ENCODE measurements at places on chromosomes 6 and 20.

- peak; percentile 59 for DNase-seq
Measured at GRCh38 chr6:45445749-45446549, 68.2 kb upstream of the SUPT3H start.

- DNase-seq = no peak
Measured at GRCh38 chr20:50302341-50303057, 111.9 kb downstream of the CEBPB start.

- no peak for DNase-seq
Measured at GRCh38 chr6:90621581-90621980, 34.7 kb upstream of the MAP3K7 start.

GRCh38 chr20:62010551-62011402 lies 54.9 kb downstream of the TAF4 start:
- peak; percentile 51 for DNase-seq

- DNase-seq = no peak
Measured at GRCh38 chr6:16789329-16790038, 28.2 kb upstream of the ATXN1 start.

DNA sequence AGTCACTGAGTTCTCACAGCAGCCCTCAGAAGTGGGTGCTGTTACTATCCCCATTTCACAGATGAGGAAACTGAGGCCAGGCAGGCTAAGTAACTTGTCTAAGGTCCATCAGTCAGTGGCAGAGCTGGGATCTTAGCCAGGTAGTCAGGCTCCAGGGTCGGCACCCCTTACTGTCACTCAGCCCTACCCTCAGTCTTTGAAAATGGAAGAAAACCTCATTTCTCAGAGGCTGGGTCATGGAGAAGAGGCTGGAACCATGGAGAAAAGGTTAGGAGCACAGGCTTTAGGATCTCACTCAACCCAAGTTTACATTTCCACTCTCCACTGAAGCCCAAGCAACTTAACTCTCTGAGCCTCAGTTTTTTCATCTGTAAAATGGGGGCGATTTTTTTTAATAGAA lies 116.2 kb upstream of the SIRPG start:
- no peak for DNase-seq

DNA sequence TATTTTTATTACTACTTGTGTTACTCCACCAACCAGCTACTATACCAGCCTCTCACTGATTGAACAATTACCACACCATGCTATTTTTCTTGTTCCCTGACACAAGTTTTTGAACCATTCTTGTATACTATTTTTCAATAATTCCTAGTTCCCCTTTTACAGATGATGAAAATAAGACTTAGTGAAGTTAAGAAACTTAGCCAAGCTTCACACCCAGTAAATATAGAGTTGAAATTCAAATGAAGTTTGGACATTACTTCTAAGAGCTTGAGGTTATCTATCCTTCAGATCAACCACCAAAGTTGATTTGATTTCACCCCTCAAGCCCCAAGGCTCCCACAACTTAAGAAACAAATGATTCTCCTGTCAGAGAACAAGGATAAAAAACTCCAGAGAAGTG lies 13.1 kb upstream of the BCAS1 start:
- no peak for DNase-seq

DNA sequence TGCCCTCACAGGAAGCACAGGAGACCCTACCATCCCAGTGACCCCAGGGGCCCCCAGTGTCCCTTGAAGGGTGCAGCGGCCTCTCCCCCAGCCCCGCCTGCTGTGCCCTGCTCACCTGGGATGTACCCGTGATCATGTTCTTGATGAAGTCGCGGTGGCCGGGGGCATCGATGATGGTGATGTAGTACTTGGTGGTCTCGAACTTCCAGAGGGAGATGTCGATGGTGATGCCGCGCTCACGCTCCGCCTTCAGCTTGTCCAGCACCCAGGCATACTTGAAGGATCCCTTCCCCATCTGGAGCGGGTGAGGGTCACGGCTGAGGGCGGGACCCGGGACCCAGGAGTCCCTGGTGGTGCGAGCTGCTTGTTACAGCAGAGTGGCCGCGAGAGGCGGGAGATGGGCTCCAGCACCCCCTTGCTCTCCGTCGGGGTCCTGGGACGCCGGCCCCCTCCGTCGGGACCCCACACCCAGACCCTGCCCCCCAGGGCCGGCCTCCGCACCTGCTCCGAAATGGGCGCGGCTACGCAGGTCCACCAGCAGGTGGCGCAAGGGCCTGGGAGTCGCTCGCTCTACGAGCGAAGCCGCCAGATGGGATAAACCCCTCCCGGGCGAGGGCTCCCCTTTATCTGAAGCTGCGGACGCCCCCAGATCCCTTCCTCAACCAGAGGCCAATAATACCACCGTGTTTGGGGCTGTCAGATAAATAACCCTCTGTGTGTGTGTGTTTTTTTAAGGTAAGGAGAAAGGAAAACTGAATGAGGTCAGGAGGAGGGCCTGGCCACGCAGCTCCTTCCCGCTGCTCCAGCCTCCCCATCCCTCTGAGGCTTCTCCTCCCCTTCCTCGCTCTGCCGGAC lies 2.9 kb downstream of the EEF1A2 start:
- DNase-seq = peak; percentile 79

GRCh38 chr6:105769987-105770386 lies 316.1 kb upstream of the PRDM1 start:
- no peak for DNase-seq

DNA sequence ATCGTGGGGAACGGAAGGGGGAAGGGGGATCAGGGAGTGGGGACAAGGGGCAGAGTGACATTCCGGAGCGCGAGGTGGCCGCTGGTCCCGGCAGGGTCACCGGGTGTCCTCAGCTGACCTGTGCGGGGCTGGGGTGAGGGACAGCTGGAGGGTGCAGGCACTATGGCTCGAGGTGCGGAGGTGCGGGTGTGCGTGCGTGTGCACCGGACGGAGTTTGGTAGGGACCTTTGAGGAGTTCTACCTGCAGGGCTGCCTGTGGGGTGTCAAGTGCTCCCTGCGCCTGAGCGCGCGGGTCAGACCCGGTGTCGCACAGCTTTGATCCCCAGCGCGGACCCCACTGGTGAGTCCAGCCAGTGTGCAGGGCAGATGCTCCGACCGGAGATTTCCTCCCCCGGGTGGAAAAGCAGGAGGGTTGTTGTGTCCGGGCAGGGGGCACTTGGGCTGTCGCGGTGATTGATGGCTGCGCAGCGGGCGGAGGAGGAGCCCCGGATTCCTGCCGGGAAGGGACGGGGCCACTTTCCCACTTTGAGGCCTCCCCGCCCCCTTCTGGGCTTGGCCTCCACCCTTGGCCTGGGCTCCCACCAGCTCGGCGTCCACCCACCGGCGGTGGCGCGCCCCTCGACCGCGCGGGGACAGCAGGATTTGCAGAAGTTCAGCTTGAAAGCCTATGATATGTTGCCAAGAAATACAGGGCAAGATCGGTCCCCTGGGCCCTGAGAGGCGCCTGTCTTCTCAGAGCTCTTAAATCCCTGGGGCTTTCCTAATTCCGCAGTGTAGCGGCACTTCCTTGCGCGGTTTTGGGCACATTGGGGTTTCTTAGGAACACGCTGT lies 658 bp downstream of the RIN2 start:
- DNase-seq = peak; percentile 49

DNA sequence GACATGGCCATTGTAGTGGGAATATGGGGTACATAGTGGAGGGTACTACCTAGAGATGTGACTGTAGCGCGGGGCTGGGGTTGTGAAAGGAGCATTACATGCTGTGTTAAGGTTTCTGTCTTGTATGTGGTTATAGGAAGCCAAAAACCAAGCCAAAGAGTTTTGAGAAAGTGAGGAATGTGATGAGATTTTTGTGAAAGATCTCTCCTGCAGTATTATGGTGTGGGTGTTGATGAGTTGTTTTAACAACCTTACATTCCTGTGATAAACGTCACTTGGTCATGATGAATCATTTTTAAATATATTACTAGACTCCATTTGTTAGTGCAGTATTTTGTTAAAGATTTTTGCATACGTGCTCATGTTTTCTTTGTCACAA lies 48.9 kb downstream of the ZFAND3 start:
- no peak for DNase-seq

GRCh38 chr6:4565301-4566250 lies 210.6 kb upstream of the CDYL start:
- DNase-seq = no peak

- DNase-seq = peak; percentile 69
Measured at GRCh38 chr6:41656002-41656691, 17.9 kb downstream of the MDFI start.

GRCh38 chr6:67131827-67132226 lies 1424.8 kb upstream of the EYS start:
- no peak for DNase-seq

GRCh38 chr6:36336779-36337241 lies at the start of gene BNIP5:
Gene BNIP5, minus strand, starts transcription at chr6:36336888. Its CDS starts 6,198 bp downstream, at chr6:36330690.
- DNase-seq = peak; percentile 50

- DNase-seq = no peak
Measured at GRCh38 chr6:34630040-34630439, 66.5 kb downstream of the ILRUN start.

GRCh38 chr20:41387444-41387851 lies 20.8 kb upstream of the EMILIN3 start:
- DNase-seq = no peak

DNA sequence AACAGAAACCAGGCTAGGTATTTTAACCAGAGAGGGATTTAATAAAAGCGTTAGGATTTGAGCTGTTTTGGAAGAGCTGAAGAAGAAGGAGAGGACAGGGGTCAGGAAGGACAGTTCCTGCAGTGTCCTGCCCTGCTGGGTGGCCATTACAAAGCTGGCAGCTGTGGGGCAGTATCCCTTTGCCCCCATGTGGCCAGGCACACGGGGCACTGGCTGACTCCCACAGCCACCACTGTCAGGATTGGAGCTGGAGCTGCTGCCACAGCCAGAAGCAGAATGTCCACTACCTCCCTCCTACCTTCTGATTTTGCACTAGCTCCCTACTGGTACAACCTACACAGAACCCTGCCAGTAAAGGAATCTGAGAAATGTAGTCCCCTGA lies 46.5 kb downstream of the SLC22A3 start:
- no peak for DNase-seq

DNA sequence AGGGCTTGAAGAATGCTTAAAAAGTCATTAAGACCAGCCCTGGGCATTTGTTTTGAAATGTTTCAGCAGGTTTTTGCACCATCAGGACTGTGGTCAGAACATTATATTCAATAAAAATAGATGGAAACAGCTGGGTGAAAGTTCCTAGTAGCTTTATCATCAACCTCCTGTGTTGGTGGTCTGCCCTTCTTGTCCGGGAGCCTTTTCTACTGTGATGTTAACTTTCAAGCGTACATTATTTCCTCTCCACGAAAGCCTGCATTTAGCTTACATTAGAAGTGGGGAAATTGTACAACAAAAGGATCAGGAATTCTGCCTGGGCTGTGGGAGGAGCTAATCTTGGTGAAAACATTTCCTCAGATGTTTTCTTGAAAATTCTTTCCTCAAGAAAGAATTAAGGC lies 71.1 kb downstream of the LAMA4 start:
- DNase-seq = peak; percentile 28

GRCh38 chr6:81857812-81858211 lies 105.3 kb upstream of the TENT5A start:
- no peak for DNase-seq

GRCh38 chr6:157267109-157267611 lies 56.2 kb downstream of the TMEM242 start:
- no peak for DNase-seq

GRCh38 chr6:26472549-26473290 lies 15.0 kb downstream of the BTN2A1 start:
- no peak for DNase-seq

GRCh38 chr6:29516108-29516507 lies 28.4 kb upstream of the MAS1L start:
- no peak for DNase-seq

- peak; percentile 61 for DNase-seq
Measured at GRCh38 chr20:46085179-46085851, 4.4 kb downstream of the NCOA5 start.

- no peak for DNase-seq
Measured at GRCh38 chr20:16555754-16556153, 17.5 kb downstream of the KIF16B start.

GRCh38 chr6:125789576-125790357 lies 993 bp upstream of the NCOA7 start:
- peak; percentile 41 for DNase-seq

DNA sequence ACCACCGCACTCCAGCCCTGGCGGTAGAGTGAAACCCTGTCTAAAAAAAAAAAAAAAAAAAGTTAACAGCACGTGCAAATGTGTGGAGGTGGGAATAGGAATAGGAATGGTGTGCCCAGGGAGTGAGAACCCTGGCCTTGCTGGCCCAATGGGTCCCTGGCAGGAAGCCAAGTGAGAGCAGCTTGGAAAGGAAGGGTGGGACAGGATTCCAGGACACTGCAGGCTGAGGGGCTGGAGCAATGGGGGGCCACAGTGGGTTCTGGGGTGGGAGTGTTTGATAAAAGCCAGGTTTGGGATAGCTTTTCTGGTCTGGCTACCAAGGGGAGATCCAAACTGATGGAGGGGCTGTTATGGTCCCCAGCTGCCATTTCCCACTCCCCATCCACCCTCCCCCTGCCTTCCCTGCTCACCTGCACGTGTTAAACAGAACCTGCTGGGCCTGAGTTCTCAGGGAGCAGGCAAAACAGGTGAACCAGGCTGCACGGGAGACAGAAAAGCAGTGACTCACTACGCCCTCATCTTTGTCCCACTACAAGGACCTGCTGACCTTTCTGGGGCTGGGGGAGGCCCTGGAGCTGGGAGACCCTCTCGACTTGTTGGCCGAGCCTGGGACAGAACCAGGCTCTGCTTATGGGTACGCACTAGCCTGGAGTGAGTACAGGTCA lies 3.3 kb downstream of the SUN5 start:
- DNase-seq = no peak

GRCh38 chr6:56961151-56961550 lies 6.2 kb downstream of the BEND6 start:
- no peak for DNase-seq

DNA sequence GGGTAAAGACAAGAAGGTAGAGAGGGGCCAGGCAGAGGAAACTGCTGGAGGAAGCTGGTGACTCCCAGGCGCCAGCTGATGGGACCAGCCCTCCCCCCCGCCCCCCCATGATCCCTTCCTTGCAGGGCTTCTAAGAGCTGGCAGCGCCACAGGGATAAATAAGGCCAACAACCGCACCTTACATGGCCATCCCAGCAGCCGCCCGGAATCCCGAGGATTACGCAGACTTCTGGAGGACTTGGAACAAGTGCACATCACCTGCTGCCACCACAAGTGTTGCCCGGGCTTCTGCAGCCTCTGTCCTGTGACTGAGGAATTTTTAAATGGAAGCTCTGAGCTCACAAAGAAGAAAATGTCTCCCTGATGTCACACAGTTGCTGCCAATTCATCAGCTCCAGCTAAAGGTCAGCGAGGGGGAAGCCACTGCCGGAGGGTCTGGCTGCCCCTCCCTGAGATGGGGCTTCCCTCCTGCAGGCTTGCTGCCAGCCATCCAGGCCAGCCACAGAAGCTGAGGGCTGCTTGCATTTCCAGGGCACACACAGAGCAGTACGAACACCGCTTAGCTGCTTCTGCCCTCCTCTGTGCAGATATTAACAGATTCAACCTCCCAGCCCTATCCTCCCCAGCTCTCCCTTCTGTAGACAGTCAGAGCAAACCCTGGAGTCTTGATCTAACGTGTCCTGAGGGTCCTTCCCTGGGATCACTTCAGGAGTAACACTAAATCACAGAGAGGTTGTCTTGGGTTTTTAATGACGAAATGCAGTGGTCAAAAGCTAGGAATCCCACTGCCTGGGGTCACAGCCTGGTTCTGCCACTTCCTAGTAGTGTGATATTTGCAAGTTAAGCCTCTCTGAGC lies 38.6 kb upstream of the PIM1 start:
- DNase-seq = peak; percentile 58

GRCh38 chr20:40080041-40080652 lies 608.9 kb downstream of the MAFB start:
- DNase-seq = no peak

GRCh38 chr6:86619428-86619827 lies 317.9 kb upstream of the HTR1E start:
- DNase-seq = no peak

- DNase-seq = no peak
Measured at GRCh38 chr6:53041356-53041755, 23.8 kb upstream of the FBXO9 start.

GRCh38 chr6:73796881-73797280 lies 100.9 kb downstream of the CD109 start:
- no peak for DNase-seq

All from stomach (tissue), 19 donors.